ENCODE measurements at places on chromosomes 13 and 19.

GRCh38 chr19:19782783-19783182 is 38.8 kb downstream of the ZNF506 start:
- no peak for DNase-seq

DNA sequence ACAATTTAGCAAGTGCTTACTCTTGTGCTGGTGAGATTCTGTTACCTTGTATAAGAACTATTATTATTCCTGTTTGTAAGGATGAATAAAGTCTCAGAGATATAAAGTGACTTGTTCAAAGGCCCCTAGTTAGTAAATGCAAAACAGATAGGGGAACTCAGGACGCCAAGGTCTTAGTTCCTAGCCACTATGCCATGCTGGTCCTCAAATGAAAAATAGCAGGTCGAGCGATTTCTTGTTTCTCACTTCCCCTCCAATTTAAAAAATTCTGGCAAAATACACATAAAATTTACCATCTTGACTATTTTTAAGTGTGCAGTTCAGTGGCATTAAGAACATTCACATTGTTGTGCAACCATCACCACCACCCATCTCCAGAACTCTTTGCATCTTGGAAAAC is 1.1 kb downstream of the TECR start:
- no peak for DNase-seq

GRCh38 chr13:74193391-74193790 is 59.2 kb upstream of the KLF12 start:
- DNase-seq, result no peak

DNA sequence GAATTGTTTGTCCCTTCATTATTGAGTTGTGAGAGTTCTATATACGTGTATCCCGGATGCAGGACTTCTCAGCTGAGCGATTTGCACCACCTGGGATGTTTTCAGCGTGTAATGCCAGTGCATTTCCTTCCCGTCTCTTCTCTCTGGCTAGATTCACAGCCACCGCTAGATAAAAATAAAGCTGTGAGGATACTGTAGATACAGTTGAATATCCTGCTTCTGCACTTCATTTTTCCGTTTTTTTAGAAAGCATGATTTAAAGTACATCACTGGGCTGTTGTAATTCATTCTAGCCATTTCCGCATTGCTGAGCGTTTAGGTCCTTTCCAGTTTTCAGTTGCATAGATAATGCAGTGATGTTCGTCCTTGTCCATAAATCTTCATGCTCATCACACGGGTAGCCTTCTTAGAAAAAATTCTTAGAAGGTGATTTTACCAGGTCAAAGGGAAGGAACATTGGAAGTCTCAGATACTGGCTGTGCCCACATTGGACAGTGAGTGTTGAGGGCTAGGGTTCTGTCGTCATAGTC is 14.7 kb downstream of the PPP1R37 start:
- no peak for DNase-seq

- DNase-seq, result no peak
These were observed 3.4 kb downstream of the PPM1N start for GRCh38 chr19:45501730-45502014.

GRCh38 chr13:50914848-50915247 is 5.3 kb downstream of the RNASEH2B start:
- DNase-seq, result no peak

GRCh38 chr13:50386541-50387050 is 371.4 kb downstream of the KCNRG start:
- no peak for DNase-seq

DNA sequence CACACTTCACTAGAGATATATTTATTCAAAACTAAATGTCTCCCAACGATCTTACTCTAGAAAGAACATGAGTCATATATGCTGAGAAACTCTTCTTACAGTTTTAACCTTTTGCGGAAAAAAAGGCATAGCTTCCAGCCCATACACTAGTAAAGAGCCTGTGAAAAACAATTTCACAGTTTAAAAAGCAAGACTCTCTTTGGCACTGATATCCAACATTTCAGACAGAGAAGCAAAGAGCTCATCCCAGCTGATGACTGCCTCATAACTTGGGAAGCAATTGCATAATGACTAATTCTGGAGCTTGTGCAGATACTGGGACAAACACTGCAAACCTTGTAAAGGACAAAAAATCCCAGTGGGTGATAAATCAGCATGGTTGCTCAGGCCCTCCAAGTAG is 88.0 kb downstream of the ENOX1 start:
- no peak for DNase-seq

DNA sequence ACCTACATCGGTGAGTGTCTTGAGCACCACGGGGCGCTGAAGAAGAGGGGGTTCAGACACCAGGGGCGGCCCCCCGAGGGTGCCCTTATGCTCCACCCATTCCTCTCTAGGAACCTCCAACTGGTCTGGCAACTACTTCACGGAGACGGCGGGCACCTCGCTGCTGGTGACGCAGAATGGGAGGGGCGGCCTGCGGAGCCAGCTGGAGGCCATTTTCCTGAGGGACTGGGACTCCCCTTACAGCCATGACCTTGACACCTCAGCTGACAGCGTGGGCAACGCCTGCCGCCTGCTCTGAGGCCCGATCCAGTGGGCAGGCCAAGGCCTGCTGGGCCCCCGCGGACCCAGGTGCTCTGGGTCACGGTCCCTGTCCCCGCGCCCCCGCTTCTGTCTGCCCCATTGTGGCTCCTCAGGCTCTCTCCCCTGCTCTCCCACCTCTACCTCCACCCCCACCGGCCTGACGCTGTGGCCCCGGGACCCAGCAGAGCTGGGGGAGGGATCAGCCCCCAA is 12.1 kb downstream of the HIPK4 start:
- no peak for DNase-seq

DNA sequence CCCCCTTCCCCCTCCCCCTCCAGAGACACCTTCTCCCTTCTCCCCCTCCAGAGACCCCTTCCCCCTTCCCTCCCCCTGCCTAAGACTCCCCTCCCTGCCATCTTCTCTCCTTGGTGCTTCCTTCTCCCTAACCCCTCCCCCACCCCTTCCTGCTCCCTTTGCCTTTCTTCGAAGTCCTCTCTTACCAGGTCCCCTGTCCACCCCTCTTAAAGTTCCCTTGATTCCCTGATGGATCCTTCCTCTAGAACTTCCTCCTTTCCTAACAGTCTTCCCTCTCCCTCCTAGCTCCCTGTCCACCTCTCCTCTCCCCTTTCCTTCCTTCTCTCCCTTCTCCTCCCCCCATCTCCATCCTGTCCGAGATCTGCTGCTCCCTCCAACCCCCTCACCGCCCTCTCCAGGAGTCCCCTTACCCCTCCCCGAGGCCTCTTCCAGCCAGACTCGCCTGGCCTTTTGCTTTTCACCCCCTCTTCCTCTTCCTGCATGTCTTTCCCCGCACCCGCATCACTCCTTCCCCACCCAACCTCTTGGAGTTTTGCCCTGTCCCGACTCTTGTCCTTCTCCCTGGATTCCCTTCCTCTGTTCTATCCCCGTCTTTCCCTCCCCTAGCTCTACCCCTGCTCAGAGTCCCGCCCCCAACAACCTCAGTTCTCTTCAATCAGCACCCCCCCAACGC is 3.1 kb downstream of the TNFSF9 start:
- no peak for DNase-seq

DNA sequence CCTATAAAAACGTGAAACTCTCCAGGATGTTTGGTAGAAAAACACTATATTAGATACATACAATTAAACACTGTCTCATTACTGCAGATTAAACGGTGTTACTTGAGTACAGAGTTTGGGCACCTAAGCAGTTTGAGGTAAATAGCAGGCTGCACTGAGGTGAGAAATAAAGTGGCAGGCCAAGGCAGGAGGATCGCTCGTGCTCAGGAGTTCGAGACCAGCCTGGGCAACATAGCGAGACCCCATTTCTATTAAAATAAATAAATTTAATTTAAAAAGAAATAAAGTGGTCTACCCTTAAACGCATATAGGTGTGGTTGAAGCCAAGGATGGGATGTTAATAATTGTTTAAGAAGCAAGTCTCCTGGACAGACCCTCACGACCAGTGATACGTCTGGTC is 1.2 kb downstream of the PSPC1 start:
- DNase-seq, result no peak

DNA sequence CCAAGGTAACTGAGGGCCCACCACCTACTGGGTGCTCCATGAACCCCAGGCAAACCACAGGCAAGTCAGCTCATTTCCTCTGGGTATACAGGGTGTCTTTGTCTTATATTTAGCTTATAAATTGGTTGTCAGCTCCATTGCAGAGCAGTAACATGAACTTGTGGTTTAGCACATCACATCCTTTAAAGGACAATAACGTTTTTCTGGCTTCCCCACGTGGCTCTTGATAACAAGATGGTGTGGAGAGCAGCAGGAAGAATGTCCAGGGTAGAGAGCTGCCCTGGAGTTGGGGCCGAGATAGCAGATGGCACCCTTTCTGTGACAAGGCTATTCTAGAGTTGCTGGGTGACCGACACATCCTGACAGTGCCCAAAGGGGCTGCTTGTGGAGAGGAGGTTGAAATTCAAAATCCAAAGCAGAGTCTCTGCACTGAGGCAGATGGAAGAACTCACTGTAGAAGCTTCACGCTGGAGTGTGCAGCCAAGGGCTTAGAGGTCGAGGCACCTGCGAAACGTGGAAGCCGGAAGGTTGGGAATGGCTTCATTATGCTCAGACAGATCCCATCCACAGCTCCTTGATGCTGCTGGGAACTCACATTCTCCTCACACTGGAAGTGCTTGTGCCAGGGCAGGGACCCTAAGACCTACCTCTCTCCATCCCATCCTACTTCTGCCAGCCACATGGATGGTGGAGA is 133.0 kb upstream of the FRY start:
- DNase-seq, result no peak

GRCh38 chr19:27993619-27994570 is 1219.1 kb downstream of the UQCRFS1 start:
- no peak for DNase-seq

- DNase-seq, result no peak
These were observed 147.7 kb downstream of the DPF1 start for GRCh38 chr19:38076337-38076736.

GRCh38 chr13:26015271-26016125 is 36.3 kb downstream of the SHISA2 start:
- no peak for DNase-seq

DNA sequence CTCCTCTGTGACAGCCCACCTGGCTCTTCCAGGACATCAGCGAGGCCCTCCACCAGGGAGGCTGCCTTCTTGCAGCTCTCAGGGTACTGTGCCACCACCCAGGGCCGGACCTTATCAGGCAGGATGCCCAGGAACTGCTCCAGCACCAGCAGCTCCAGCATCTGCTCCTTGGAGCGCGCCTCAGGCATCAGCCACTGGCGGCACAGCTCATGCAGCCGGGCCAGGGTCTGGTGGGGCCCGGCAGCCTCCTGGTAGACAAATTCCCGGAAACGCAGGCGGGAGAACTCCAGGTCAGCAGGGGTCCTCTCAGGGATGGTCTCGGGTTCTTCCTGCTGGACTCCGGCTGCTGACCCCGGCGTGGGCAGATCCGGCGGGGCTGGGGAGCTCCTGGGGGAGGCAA is 8.2 kb downstream of the ZSCAN18 start:
- no peak for DNase-seq

- no peak for DNase-seq
These were observed 14.9 kb upstream of the GRTP1 start for GRCh38 chr13:113378825-113379224.

DNA sequence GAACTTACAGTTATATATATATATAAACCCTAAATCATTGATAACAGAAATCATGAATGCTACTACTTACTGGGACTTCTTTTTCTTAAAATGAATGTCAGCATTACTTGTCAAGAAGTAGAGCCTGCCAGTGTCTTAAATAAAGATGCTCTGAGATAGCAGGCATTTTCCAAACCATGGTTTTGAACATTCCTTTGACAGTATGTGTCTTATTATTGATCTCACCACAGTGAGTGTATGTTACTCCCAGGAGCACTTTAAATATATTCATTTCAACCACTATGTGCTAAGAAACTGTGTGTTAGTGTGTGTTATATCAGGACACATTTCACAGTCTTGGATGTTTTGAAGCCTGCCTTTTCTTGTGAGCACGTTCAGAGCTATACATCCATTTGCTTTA is 28.2 kb downstream of the TNFRSF19 start:
- DNase-seq, result no peak

GRCh38 chr13:113853518-113854237 is 10.2 kb downstream of the GAS6 start:
- DNase-seq, result no peak

DNA sequence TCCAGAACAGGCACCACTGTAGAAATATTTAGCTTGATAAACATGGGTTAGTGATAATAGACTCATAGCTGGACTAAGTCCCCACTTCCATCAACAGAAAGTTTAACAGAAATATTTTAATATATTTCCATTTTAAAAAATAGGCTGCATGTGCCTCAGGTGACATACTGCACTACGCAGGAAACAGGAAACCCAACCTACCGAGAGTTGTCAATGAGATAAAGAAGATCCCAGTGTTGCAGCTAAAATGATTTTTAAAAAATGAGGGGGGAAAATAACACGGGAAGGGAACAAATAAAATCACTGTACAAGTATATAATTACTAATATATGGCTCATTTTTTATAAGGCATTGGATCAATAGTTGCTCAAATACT is 154.8 kb downstream of the TBC1D4 start:
- no peak for DNase-seq

- no peak for DNase-seq
These were observed 22.5 kb downstream of the RNASEH2B start for GRCh38 chr13:50932091-50932490.

DNA sequence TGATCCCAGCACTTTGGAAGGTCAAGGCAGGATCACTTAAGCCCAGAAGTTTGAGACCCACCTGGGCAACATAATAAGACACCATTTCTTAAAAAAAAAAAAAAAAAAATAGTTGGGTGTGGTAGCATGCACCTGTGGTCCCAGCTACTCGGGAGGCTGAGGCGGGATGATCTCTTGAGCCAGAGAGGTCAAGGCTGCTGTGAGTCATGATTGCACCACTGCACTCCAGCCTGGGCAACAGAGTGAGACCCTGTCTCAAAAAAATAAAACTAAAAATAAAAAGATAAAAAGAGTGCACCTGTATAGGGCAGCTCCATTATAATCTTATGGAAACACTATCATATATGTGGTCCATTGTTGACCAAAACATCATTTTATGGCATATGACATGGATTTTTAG is 25.5 kb upstream of the STARD13 start:
- DNase-seq, result no peak

DNA sequence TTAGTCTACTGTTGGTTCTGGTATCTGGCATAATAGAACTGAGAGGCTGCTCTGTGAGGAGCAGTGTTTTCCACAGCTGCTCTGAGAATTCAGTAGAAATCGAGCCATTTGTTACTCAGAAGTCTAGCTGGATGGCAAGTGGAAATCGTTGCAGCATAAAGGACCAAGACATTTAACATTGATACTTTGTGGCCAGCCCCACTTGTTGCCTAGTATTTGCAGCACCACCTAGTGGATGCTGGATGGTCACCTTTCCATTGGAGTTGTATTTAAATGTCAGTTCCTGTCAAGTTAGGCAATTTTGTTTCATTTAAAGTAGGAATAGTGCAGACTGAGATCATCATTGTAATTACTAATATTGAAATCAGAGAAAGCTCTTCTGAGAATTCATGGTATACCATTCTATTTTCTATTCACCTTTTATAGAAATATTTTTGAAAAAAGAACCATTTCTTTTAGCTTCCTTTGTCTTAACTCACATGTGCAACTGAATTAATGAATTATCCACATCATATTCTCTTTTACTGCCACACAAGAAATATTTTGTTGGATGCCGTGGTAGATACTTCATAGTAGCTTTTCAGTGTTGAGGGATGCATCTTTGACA is 64.6 kb downstream of the PDS5B start:
- DNase-seq, result peak; percentile 59

All from SW 1271 (cell line).